ENCODE measurements at places on chromosomes 1 and 21.

- DNase-seq, result no peak
These were observed 158.0 kb downstream of the GPATCH2 start for GRCh38 chr1:217472915-217473314.

- DNase-seq, result no peak
These were observed 38.6 kb downstream of the TFF3 start for GRCh38 chr21:42276526-42277154.

DNA sequence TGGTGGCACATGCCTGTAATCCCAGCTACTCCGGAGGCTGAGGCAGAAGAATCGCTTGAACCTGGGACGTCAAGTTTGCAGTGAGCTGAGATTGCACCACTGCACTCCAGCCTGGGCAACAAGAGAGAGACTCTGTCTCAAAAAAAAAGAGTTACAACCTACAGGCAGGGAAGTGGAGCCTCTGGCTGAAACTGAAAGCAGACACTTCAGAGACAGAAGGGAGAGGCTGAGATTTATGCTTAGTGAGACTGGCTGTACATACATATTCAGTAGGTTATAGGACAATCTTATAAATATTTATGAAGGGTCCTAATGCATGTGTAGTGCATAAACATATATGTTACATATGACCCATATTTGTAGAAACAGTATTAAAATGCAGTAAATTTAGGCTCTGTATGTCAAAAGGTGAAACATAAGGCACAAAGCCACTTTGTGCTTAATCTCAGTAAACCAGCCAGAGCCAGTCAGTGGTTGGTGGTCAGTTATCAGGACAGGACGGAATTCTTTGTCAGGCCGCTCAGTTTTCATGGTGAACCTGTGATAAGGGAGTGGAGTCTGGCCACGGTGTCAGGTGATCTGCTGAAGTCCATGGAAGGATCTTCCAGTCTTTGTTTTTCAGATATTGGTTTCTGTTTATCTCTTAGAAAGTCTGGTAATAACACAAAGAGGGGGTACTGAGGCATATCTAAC lies 13.7 kb downstream of the RHEX start:
- no peak for DNase-seq

DNA sequence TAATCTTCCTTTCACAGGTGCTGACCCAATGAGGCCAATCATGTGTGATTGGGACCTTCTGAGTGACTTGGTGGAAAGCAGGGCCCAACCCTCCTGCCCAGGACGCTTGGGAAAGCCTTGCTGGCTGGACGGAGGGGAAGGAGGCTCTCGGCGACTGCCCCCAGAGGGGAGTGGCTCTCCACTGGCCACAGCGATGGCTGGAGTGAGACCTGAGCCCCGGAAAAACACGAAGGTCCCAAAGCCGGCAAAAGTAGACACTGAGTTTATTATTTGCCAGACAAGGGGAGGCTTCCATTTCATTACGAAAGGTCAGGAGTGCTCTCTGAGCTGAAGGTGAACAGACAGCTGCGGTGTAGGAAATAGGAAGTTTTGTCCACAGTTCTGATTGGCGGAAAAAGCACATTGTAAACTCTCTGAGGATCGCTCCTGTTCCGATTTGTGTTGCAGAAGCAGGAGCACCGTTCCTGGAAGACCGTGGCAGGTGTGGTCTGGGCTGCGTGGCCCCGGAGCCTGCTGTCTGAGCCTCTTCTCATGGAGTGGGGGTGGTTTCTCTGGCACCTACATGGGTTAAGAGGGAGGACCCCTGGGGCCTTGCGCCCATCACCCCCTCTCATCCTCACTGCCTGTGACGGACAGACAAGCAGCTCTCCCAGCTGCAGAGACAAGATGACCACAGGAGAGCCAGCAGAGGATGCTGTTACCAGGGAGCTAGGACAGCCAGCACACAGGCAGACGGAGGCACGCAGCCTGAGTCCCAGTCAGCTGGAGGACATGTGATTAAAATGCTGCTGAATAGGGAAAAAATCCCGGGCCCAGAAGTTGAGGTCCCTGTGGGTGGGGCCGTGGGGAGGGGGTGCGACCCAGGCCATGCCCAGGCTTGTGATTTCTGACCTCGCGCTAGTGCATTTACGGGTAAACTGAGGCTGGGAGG lies 41.5 kb downstream of the KRTAP10-1 start:
- no peak for DNase-seq

- DNase-seq, result no peak
These were observed 16.3 kb downstream of the ZFYVE9 start for GRCh38 chr1:52158218-52158617.

DNA sequence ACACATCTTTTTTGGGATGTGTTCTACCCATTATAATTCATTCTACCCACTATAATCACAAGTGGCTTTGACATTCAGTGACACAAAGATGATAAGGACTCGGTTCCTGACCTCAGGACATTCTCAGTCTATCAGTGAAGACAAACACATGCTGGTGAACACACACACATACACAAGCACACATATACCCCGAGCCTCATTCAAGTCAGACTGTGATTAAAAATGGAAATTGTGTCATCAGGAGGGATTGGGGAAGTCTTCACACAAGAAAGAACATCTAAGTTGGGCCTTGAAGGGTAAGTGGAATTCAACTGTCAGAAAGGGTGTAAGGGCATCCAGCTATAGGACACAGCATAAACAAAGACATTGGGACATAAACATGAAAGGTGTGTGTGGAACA lies 2.6 kb upstream of the LAD1 start:
- no peak for DNase-seq

- no peak for DNase-seq
These were observed 552.4 kb upstream of the CHRM3 start for GRCh38 chr1:238833919-238834318.

DNA sequence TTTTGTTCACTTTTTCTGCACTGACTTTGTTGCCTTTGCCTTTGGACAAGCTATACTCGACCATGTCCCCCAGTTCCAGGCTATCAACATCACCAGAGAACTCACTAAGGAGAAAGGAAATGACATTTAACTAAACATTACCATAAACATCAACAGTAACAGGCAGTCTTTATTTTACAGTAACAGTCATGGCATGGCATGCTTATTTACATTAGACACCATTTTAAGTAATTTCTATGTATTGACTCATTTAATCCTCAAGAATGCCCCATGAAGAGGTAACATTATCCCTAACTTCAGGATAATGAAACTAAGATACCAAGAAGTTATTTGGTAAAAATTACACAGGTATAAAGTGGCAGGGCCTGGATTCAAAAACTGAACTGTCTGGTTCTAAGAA lies 8.7 kb upstream of the NRAS start:
- no peak for DNase-seq

GRCh38 chr1:45493116-45493697 lies 2.2 kb upstream of the TESK2 start:
- peak; percentile 49 for DNase-seq

GRCh38 chr1:243253211-243253925 lies 1.7 kb downstream of the CEP170 start:
- DNase-seq, result no peak

- no peak for DNase-seq
These were observed 404.7 kb upstream of the VAMP3 start for GRCh38 chr1:7366286-7366954.

- peak; percentile 82 for DNase-seq
These were observed 26.3 kb upstream of the EPB41 start for GRCh38 chr1:28887835-28888682.

DNA sequence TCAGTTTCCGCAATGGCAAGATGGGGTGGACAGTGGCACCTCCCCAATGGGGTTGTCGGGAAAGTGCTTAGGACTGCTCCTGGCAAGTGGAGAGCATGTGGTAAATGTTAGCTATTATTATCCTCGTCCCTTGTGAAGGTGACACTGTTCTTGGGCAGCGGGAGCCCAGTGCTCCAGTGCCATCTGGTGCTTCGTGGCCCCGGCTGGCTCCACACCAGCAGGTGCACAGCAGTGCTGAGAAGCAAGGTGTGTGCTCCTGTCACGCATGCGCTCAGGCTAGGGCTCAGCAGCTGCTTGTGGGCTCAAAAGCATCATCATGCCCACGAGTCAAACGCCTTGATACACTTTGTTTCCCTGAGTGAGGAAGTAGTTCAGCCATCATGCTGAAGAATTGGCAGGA lies 24.9 kb upstream of the KCNC4 start:
- no peak for DNase-seq

- no peak for DNase-seq
These were observed 1.4 kb upstream of the SPATA1 start for GRCh38 chr1:84504580-84505492.

DNA sequence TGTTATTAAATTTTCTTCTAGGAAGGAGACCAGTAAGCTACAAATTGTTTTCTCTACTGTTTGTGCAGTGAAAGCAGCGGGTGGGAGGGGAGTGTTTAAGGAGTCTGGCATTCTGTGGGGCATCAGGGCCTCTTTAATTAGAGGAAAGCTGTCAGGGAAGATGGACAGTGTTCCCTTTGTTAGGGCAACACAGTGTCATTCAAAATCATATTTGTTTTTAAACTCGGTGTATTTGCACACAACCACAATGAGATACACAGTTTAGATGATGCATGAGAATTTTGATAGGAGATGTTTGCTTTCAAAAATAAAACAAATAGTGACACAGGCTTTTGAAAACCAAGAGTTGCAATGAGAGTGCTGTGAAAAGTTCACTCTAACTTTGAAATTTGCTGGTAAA lies 15.1 kb upstream of the ST6GALNAC3 start:
- DNase-seq, result no peak

DNA sequence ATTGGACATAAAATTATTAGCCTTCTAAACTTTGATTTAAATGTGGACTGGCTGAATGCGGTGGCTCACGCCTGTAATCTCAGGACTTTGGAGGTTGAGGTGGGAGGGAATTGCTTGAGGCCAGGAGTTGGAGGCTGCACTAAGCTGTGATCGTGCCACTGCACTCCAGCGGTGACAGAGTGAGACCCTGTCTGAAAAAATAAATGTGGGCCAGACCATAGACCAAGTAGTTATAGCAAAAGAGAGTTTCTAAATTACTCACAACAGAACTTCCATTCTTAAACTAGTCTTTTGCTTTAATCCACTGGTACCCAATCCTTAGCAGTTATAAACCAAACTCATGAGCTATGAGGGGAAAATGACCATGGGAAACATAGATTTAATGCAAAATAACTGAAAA lies 35.2 kb downstream of the RAP1A start:
- DNase-seq, result no peak

- DNase-seq, result peak; percentile 76
These were observed 2.9 kb downstream of the NCDN start for GRCh38 chr1:35560256-35561225.

- peak; percentile 77 for DNase-seq
These were observed 25.6 kb downstream of the SAMSN1 start for GRCh38 chr21:14520535-14520934.

DNA sequence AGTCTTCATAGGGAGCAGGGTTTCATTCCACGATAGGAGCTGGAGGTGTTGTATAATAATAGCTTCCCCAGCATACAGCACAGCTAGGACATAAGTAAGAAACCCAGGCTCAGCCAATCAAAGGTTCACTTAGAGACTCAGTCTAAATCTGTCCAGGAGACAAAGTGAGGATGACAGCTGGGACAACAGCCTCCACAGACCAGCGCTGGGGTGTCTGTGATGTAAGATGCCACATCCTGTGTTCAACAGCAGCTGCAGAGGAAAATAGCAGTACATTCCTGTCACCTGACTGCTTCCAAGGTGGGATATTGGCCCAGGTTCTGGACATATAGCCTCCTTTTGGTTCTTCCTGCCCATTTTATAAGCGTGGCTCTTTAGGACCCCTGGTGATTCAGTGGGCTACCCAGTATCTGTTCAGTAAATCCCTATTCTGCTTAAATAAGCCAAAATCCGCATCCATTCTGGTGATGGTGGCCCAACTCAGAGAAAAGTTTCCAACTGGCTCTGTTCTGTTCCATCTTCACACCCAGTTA lies 176.8 kb upstream of the SYT6 start:
- no peak for DNase-seq

- no peak for DNase-seq
These were observed 302.2 kb upstream of the DEPDC1 start for GRCh38 chr1:68799096-68799495.

DNA sequence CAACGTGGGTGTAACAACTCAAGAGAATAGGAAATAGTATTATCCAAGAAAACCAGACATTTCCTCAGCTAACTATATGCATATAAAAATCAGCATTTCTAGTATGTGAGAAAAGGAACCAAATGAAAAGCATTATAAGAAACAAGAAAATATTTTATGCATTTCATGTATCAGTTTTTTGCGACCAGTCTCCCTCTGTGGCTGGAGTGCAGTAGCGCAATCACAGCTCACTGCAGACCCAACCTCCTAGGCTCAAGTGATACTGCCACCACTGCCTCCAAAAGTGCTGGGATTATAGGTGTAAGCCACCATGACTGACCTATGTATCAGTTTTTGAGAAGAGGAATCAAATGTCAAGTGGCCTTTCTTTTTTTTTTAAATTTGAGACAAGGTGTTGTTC lies 31.0 kb downstream of the SLC16A1 start:
- DNase-seq, result no peak

DNA sequence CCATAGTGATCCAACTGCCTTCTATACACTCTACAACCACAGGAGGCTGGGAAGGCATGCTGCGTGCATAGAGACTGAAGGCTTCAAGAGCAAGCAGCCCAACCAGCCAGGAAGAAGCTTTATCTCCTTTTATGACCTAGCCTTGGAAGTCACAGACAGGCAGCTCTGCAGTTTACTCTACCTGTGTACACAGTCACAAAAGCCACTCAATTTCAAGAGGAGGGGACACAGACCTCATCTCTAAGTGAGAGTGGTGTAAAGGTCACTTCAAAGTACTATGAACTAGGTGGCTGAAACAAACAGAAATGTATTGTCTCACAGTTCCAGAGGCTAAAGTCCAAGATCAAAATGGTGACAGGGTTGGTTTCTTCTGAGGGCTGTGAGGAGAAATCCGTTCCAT lies 69.6 kb upstream of the GJB5 start:
- DNase-seq, result no peak

DNA sequence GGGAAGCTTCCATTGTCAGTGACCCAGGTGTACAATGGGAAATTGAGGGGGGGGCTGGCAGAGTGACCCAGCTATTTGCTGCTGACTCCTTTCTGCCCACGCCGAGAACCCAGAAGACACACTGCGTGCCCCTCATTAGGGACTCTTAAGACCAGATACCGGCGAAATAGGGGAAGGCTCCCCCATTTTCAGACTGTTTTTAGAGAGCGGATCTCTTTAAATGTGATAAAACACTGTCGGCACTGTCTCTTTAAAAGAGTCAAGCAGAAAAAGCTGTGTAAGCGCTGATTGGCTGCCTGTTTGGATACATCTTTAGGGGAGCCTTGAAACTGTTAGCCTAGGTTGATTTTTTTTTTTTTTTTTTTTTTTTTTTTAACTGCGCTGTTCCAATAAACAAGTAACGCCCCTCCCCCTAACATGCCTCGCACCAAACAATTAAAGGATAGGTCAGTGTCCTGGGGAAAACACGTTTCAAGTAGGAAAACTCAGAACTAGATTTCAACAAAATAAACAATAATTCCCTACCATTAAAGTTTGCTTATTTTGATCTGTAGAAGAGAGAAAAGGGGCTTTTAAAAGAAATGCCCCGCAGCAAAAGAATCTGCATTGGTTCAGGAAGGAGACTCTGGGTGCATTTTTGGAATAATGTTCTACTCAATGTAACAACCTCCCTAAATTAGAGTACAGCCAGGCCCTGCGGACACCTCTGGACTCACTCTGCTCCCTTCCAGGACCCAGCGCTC lies 1.4 kb upstream of the SSBP3 start:
- no peak for DNase-seq

All from spleen (tissue), 13 donors.